ENCODE measurements at places on chromosomes 11 and 22. TPM values are rescaled to one million over a fixed set of nuclear protein-coding genes. Genes with fewer than 3 reads are reported as not detected.

The SCUBE2 gene
- 13.6 TPM for total RNA-seq

The OSBPL5 gene
- 41.8 TPM for total RNA-seq

The CNGA4 gene
- 0.23 TPM for total RNA-seq

The OR51B4 gene
- 1.5 TPM for total RNA-seq

The OR6A2 gene
- total RNA-seq = 0.41 TPM

The F2 gene
- total RNA-seq = 0.35 TPM

The SLC36A4 gene
- total RNA-seq = 20.0 TPM

The SUSD2 gene
- total RNA-seq = 5.3 TPM

The PGR gene
- 0.12 TPM for total RNA-seq

The YPEL1 gene
- total RNA-seq = 20.6 TPM

The ZNF215 gene
- total RNA-seq = 2.2 TPM

The APOL5 gene
- 0.18 TPM for total RNA-seq

The KCNQ1 gene
- 17.4 TPM for total RNA-seq

The PRRG4 gene
- total RNA-seq = 4.0 TPM

The AMOTL1 gene
- 68.3 TPM for total RNA-seq

The CTSC gene
- 165 TPM for total RNA-seq

The MS4A7 gene
- total RNA-seq = 13.0 TPM

The HOATZ gene
- total RNA-seq = not detected

The CFAP300 gene
- total RNA-seq = 1.9 TPM

The OR52H1 gene
- total RNA-seq = 2.3 TPM

The KRTAP5-1 gene
- not detected for total RNA-seq

The POTEH gene
- not detected for total RNA-seq

The NRXN2 gene
- total RNA-seq = 33.2 TPM

The NLRX1 gene
- total RNA-seq = 23.4 TPM

The INS gene
- total RNA-seq = 0.35 TPM

The IGSF9B gene
- total RNA-seq = 6.8 TPM

The LRRC51 gene
- total RNA-seq = 11.5 TPM

The CASTOR1 gene
- 14.1 TPM for total RNA-seq

The ACTN3 gene
- total RNA-seq = 37.8 TPM

The GRK3 gene
- total RNA-seq = 10.6 TPM

The TEX12 gene
- total RNA-seq = 1.3 TPM

The NAT10 gene
- total RNA-seq = 23.8 TPM

The ASPHD2 gene
- total RNA-seq = 2.7 TPM

The PHF21A gene
- total RNA-seq = 25.6 TPM

The DDTL gene
- 2.5 TPM for total RNA-seq

The P4HA3 gene
- total RNA-seq = 0.58 TPM

The RFPL2 gene
- 0.18 TPM for total RNA-seq

The TMEM45B gene
- total RNA-seq = 17.3 TPM

The TRIM3 gene
- total RNA-seq = 48.8 TPM

The KCNC1 gene
- total RNA-seq = 0.41 TPM

The ANKK1 gene
- 0.47 TPM for total RNA-seq

The SEPTIN3 gene
- 1.5 TPM for total RNA-seq

The RRAS2 gene
- total RNA-seq = 38.4 TPM

The MMP3 gene
- total RNA-seq = not detected

The GPR83 gene
- total RNA-seq = 0.41 TPM

The A4GALT gene
- 22.6 TPM for total RNA-seq

The CLCF1 gene
- total RNA-seq = 3.5 TPM

The IFTAP gene
- total RNA-seq = 32.4 TPM

All from metanephros (tissue), 2 donors.